ENCODE measurements at places on chromosomes 5 and 9.

- no peak for DNase-seq
These were observed 150.1 kb upstream of the LHFPL2 start for GRCh38 chr5:78798673-78799029.

DNA sequence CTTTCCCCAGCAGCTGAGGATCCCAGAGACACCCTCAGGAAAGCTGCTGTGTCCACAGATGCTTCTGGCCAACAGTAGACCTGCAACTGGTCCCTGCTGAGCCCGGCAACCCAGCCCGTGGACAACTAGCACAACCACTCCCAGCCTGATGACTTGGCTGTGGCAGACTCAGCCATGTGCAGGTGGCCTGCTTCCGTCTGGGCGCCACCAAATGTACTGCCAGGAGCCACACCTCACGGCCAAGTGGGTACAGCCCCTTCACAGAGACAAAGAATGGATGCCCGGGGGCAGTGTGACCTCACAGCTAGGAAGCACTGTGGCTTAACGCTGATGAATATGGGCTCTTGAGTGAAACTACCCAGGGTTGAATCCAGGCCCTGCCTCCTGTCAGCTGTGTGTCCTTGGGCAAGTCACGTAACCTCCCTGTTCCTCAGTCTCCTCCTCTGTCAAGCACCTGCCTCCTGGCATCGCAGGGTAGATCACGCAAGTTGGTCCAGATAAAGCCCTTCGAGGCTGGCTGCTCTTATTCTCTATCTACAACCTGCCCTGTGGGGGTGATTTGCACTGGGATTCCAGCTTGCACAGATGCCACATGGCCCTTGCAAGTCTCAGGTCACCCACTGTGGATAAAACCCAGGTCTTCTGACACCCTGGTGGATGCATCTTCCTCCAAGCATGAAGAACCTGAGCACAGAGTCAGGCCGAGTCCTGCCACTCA is 225.0 kb downstream of the PBX3 start:
- DNase-seq: no peak

GRCh38 chr9:4706021-4706420 is 26.7 kb downstream of the CDC37L1 start:
- DNase-seq: no peak

- no peak for DNase-seq
These were observed 83.6 kb downstream of the MVB12B start for GRCh38 chr9:126410229-126410628.

DNA sequence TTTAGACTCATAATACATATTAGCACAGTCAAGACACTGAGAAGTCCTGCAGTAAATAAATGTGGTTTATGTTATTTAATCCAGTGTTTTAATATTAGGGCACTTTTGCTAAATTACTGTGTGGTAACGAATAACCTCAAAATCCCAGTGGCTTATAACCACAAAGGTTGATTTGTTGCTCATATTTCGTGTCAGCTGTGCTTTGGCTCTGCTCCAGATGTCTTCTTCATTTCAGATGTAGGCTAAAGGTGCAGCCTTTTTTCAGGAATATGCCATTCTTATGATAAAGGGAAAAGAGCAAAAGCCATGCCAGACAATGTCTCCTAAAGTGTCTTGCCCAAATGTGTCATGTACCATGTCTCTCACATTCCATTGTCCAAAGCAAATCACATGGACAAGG is 144.8 kb downstream of the BRINP1 start:
- DNase-seq: no peak

GRCh38 chr5:35201291-35201690 is 29.0 kb downstream of the PRLR start:
- no peak for DNase-seq

- DNase-seq: no peak
These were observed 162.9 kb upstream of the ELL2 start for GRCh38 chr5:96124589-96124988.

DNA sequence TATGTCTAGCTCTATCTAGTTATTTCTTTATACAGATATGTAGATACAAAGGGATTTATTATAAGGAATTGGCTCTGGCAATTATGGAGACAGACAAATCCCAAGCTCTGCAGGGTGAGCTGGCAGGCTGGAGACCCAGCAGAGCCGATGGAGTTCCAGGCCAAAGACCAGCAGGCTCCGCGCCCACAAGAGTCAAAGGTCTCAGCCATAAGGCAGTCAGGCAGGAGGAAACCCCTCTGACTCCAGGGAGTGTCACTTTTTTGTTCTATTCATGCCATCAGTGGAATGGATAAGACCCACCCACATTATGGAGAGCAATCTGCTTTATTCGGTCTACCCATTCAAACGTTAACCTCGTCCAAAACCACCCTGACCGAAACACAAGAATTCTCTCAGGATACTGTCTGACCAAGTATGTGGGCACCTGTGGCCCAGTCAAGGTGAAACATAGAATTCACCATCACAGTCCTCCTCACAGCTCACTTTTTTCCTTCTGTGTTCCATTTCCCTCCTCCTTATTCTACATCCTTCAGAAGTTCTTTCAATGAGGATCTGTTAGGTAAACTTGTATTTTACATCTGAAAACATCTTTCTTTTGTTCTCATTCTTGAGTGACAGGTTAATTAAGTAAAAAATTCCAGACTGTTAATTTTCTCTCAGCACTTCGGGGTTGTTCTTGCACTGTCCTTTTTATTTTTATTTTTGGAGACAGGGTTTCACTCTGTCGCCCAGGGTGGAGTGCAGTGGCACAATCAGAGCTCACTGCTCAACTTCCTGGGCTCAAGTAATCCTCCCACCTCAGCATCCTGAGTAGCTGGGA is 21.2 kb downstream of the RNF130 start:
- DNase-seq: no peak

DNA sequence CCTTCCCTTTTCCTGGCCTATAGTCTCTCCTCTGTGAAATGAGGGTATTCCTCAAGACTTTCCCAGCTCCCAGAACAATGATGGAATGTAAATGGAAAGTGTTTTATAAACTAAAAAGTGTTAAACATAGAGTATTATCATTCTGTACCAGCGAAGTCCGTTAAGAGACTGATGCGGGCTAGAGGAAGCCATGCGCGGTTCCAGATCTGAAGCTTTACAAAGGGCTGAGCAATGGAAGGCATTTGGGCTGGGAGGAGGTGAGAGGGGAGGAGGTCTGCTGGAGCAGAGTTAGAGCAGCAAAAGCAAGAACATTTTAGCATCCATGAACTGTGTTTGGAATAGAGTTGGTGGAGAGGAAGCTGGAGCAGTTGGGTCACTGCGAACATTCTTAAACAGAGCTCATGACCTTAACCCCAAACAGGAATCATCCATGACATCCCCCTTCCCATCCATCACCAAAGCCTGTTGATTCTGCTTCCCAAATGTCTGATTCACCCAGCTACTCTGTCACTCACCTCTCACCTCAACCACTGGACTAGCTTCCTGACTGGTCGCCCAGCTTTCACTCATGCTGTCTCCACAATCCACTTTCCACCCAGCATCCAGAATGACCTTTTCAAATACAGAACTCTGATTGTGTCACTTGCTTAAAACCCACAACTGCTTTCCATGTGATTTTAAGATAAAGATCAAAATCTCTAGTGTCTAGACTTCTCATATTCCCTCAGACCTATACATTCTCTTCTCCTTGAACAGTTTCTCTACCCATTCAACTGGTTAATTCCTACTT is 37.1 kb downstream of the CDK5RAP2 start:
- DNase-seq: no peak

DNA sequence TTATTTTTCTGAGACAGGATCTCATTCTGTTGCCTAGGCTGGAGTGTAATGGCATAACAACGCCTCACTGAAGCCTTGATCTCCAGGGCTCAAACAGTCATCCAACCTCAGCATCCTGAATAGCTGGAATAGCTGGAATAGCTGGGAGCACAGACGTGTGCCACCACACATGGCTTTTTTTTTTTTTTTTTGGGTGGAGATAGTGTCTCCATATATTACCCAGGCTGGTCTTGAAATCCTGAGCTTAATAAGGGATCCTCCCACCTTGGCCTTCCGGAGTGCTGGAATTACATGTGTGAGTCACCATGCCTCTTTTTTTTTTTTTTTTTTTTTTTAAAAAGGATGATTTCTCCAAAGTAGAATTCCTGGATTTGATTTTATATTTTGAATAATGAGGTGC is 60.7 kb downstream of the NSD1 start:
- no peak for DNase-seq

GRCh38 chr5:51961154-51961562 is 577.9 kb downstream of the ISL1 start:
- no peak for DNase-seq

DNA sequence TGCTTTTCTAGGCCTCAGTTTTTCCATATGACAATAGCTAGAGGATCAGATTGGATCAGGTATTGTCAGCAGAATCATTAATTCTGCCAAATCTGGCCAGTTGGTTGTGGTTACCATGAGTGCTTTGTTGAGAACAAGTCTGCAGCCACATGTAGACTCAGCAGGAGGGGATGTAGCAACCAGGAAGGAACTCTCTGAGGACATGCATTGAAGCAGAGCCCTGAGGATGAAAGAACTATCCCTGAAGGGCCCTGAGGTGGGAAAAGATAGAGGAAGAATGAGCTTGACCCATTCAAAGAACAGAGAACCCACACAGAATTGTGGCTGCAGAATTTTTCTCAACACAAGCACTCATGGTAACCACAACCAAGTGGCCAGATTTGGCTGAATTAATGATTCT is 60.1 kb upstream of the AFAP1L1 start:
- DNase-seq: no peak

DNA sequence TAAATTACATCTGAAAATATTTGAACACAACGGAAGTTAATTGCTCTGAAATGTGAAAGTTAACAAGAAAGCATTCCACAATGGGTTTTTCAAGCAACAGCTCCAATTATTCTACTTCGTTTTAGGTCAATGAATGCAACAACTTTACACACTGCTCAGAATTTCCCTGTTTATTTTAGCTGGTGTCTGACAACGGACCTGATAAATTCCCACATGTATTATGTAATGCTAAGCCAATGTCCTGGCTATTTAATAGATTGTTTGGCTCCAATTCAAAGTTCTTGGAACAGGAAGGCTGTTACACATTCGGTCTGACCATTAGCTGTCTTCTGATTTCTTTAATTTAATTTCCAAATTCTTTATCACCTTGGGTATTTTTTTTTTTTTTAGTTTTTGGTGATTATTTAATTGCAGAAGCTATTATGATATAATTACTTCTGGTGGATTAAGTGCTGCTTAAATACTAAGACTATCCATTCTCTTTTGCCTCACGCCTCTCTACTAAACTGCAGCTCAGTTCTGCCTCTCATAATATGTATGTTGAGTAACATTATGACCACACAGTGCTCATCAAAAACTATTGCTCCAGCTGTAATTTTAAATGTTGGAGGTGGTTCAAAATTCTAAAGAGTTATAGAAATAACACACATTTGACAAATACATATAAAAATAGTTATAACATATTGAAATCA is 57.9 kb downstream of the MEF2C start:
- DNase-seq: no peak

DNA sequence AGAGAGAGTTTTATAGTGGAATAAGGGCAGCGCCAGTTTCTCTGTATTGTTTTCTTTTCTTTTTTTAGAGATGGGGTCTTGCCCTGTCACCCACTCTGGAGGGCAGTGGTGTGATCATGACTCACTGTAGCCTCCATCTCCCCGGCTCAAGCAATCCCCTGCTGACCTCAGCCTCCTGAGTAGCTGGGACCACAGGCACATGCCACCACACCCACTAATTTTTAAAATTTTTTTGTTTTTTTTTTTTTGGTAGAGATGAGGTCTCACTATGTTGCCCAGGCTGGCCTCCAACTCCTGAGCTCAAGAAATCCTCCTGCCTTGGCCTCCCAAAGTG is 119.0 kb downstream of the PIK3R1 start:
- DNase-seq: no peak

DNA sequence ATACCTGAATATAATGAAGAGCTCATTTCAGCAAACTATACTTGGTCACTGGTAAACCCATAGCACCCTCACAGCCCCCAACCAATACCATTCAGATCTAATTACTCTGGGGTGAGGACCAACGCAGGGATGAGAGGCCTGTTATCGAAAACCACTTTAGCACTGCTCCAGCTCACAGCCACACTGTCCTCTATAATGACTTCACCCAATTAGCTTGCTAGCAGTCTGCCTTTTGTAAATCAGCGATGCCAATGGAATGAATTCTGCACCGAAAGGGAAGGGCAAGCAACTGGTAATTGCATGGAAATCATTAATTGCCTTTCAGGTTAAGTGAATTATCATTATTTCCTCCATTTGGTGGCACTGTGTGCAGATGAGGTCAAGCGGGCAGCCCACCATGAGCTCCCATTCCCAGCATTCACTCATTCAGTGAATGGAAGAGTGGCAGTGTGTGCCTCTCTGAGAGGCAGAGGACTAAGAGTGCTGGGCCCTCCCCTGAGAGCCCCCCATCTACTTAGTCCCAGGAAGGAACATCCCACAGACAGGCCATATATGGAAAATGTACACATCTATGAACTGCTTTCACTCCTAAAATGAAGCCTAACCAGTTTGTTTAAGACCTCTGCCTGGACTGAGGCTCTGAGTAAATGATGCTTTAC is 262.1 kb downstream of the SPOCK1 start:
- no peak for DNase-seq

DNA sequence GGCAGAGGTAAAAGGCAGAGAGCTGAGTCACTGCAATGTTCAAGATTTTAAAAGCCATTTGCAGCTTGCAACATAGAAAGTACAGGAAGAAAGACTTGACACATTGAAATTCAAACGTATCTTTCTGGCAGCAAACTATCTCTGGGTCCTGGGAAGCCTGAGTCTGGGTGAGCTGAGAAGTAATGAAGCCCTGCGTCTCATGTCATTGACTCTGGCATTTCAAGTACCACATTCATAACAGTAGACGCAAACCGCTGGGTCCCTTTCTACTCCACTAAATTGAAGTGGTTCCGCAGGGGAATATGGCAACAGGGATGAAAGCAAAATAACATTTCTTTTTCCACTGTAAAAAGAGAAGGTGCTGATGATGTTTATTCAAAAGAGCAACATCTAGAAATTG is 694.3 kb downstream of the BRINP1 start:
- no peak for DNase-seq

- DNase-seq: no peak
These were observed 21.6 kb downstream of the G3BP1 start for GRCh38 chr5:151793358-151793757.

DNA sequence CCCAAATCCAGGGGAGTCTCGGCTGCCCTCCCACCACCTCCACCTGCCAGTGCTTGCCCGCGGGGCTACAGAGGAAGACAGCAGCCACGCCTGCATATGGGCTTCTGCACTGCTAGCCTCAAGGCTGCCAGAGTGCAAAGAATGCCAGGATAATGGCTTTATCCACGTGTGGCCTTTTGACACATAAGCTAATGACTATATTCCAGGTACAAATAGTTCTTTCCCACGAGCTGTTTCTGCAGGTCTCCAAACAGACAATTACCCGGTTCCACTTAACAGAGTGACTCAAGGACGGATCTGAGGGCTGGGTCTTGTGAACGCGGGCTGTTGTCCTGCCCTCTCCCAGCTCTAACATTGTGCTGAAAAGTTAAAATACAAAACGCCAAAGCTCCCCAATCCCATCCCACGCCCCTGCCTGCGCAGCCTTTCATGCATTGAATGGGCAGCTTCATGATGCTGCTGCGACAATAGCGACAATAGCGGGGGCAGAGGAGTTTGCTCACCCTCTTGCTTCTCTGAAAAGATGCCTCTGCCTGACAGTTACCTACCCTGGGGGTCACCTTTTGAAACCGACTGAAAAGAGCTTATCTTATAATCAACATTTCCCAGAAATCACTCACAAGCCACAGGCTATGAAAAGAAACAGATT is 39.1 kb upstream of the MSH3 start:
- no peak for DNase-seq

GRCh38 chr9:15469406-15469805 is 41.4 kb downstream of the PSIP1 start:
- no peak for DNase-seq
